ENCODE measurements at places on chromosomes 6 and 20.
A peak's percentile ranks its signal among the peaks of the same experiment; 100 is the strongest.

DNA sequence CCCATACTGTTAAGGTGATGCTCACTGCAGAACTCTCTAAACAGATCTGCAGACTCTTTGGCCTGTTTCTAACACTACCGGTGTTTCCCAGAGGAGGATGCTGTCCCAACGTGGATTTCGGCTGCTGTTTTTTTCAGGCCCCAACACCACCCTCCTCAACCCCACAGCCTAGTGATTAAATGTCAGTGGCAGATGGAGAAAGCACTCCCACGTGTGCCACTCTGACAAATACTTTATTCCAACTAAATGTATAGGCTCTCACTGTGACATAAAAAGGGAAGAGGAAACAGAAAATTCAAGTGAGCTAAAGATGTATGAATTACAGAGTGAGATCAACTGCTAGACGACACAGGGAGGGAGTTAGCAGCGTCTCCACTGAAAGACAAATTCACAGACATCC is 3.6 kb downstream of the TBC1D20 start:
- DNase-seq: no peak

GRCh38 chr6:66128243-66128642 is 421.2 kb upstream of the EYS start:
- no peak for DNase-seq

GRCh38 chr6:38262609-38263008 is 377.1 kb downstream of the BTBD9 start:
- DNase-seq: no peak

DNA sequence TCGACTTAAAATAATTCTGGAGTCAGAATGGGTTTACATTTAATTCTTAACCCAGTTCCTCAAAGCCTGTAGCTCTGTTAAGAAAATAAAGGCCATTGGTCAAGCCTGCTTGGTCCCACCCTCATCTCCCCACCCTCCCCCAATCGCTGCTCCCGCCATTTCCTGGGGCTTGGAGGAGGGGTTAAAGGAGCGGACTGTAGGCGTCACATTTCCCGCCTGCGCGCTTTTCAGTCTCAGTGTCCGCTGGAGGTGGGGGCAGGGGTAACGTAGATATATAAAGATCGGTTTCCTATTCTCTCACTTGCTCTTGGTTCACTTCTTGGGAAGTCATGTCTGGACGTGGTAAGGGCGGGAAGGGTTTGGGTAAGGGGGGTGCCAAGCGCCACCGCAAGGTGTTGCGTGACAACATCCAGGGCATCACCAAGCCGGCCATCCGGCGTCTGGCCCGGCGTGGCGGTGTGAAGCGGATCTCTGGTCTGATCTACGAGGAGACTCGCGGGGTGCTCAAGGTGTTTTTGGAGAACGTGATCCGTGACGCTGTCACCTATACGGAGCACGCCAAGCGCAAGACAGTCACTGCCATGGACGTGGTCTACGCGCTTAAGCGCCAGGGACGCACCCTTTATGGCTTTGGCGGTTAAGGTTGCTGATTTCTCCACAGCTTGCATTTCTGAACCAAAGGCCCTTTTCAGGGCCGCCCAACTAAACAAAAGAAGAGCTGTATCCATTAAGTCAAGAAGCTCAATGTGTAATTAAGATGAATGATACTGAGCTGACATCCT is 58.9 kb downstream of the TRIM38 start:
- DNase-seq: peak; percentile 95

DNA sequence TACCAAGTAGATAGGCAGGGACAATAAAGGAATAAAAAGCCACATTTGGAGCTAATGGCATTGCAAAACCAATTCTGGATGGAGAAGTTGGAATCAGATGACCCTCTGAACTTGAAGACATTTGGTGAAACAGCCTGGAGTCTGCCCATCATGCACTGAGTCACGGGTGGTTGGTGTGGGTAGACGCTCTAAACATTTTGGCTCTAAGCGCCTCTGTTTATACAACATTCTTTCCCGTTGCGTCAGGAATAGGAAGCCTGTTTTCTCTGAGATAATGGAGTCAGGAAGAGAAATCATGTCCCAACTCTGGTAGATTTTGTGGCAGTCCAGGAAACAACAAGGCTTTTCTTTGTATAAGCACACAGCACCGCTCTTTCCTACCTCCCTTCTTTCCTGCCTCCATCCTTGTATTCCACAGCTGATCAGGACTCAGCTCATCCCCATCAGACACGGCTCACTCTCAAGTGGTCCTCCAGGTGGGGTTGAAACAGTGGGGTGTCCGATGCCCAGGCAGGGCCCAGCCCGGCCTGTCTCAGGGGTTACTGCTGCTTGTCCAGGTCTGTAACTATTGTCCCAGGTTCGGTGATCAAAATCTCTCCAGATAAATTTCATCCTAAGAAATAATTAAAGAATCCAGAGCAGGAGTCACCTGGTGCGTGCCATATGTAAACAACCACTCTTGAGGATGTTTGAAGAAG is 12.1 kb upstream of the RAMACL start:
- no peak for DNase-seq

GRCh38 chr6:31814677-31815024 is 432 bp downstream of the HSPA1L start:
- DNase-seq: peak; percentile 99

DNA sequence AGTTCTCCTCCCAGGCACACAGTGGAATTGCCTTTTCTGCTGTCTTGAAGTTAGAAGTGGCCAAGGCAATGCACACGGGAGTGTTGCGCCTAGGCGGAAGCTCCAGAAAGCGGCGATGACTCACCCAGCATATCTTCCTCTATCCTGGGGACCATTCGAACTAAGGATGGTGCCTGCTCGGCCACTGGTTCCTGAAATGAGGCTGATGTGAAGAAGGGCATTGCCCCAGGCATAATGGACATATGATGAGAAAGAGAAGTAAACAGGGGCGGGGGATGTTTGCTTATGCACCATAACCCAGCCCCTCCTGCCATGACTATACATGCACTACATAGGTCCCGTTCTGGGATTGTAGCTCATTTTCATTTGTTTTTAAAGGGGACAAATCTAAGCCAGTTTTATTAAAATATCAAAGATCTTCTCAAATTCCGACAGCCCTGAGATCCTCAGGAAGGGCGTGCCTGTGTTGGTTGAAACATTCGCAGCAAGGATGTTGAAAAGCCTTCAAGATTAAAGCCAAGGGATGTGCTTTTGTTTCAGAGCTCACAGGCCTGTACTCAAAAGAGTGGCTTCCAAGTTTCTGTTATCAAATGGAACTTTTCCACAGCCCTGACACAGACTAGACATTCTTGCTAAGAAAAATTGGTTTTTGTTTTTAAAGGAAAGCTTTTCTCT is 218.5 kb downstream of the LY86 start:
- DNase-seq: no peak

- DNase-seq: no peak
Measured at GRCh38 chr6:98782772-98783171, 51.6 kb upstream of the POU3F2 start.

- DNase-seq: no peak
Measured at GRCh38 chr6:160106010-160106409, 15.6 kb upstream of the SLC22A1 start.

GRCh38 chr6:156487877-156488276 is 289.3 kb upstream of the ARID1B start:
- DNase-seq: no peak

- no peak for DNase-seq
Measured at GRCh38 chr6:36064770-36065396, 37.3 kb downstream of the MAPK14 start.

DNA sequence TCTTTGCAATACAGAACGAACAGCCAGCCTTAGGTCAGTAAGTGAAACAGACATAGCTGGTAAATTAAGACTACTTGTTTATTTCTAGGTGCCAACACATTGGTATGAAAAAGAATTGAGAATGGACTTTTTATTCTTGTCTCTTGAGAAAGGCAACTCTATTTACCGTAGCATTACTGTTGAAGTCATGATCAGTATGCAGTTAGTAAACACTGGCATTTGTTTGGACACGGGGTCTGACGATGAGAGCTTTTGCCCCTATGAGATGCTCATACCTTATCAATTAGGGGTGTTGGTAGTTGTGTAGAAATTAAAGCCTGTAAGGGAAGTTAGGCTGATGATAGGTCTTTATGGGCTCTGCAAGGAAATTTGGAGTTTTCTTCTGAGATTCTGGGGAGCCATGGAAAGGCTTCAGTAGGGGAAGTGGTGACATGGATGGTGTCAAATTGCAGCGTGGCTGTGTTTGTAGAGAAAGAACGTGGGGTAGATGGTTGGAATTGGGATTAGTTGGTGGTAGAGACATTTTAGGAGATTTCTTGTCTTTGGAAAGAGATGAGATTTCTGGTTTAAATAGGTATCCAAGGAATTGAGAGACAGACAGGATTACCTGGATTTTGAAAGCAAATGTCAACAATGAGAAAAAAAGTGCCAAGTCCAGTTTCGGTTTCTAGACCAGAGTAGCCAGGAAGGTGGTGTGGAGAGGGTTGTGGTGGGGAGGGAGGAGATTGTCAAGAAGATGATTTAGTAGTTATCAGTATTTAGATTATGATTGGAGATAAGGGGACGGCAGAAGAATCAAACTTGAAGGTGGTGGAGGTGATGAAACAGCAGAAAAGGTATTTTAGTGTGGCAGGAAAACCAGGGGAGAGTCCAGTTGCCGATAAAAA is 116.6 kb downstream of the JARID2 start:
- DNase-seq: no peak

- DNase-seq: no peak
Measured at GRCh38 chr6:45929421-45930361, 86.0 kb downstream of the CLIC5 start.

- DNase-seq: peak; percentile 68
Measured at GRCh38 chr6:43172104-43173007, 1.3 kb downstream of the SRF start.

- no peak for DNase-seq
Measured at GRCh38 chr20:47237715-47238114, 118.8 kb downstream of the ZMYND8 start.

DNA sequence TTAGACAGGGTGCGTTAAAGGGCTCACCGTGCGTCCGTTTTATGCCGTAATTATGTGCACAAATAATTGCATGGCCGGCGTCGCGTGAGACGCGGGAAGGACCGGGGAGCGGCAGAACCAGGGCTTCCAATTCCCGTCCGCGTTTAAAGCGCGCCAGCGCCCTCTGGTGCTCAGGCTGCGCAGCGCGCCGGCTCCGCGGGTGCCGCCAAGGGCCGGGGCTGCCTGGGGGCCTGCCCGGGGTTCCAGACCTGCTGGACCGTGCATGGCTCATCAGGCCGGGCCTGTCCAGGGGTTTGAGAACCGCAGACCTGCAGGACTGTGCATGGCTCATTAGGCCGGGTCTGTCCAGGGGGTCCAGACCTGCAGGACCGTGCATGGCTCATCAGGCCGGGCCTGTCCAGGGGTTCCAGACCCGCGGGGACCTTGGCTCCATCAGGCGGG is 369.0 kb downstream of the THBS2 start:
- peak; percentile 61 for DNase-seq

DNA sequence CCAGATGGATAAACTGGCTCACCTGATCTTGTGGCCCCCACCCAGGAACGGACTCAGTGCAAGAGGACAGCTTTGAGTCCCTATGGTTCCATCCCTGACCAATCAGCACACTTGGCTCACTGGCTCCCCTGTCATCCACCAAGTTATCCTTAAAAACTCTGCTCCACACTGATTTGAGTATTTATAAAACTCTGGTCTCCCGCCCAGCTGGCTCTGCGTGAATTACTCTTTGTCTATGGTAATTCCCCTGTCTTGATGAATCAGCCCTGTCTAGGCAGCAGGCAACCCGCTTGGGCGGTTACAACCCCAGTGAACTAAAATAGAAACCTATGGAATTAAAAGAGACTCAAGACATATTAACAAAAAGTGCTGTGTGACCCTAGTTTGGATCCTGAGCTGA is 38.1 kb upstream of the CD83 start:
- DNase-seq: no peak

DNA sequence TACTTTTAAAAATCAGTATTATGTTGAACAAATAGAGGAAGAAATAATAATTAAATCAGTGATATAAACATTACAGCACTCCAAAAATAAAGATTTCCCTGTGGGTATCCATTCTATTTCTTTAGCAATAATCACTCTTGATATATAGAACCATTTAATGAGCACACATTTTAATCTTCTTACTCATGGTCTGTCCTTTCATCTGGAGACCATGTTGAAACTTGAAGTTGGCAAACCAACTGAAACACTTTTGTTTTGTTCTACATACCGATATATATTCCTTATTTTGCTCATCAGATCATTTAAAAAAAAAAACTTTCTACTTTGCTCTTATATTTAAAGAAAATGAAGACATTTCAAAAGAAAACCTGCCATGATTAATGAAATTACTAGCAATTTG is 13.4 kb downstream of the C6orf58 start:
- DNase-seq: no peak

DNA sequence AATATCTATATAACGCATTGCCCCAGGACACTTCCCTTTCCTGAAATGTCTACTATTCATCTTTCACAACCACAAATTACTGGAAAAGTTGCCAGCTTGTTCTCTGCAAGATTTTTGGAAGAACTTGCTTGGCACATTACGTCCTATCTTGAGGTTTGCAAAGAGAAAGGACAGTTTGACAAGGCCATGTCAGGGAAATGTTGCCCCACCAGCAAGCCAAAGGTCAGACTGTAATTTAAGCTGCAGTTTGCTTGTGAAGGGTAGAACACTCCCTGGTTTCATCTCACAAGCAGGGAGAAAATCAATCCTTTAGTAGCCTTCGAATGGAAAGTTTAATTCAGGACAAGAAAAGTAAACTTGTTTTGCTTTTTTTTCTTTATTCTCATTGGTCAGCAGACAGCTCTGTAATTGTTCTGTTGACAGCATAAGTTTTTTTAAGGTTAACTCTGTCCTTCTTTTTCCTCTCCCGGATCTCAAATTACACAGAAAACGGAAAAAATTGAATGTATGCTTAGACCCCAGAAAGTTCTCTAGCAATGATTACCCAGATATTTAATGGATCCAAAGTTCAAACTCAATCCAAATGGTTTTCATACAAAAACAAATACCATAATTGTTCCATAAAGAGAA is 541.8 kb upstream of the NRSN1 start:
- DNase-seq: no peak

- DNase-seq: no peak
Measured at GRCh38 chr20:353166-353565, 6.3 kb downstream of the NRSN2 start.

- DNase-seq: no peak
Measured at GRCh38 chr6:140366991-140367390, 992.5 kb upstream of the CITED2 start.

DNA sequence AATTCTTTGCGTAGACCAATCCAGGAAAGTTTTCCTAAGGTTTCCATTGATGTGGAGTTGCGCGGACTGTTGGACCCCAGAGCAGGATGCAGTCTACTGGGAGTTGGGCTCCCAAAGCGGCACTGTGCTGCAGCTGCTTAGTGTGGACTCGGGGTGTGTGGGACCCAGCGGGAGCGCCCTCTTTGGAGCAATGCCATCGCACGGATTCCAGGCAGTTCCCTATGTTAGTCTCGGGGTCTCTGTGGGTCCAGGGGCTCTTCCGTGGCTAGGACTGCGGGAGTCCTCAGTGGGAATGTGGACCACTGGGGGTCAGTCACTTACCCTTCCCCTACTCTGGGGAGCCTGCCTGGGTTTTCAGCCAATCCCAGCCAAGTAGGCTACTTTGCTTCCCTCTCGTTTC is 151.7 kb upstream of the OLIG3 start:
- no peak for DNase-seq

GRCh38 chr20:46195264-46196036 is 77.3 kb downstream of the CD40 start:
- DNase-seq: peak; percentile 50

- DNase-seq: no peak
Measured at GRCh38 chr6:68597642-68598041, 37.4 kb upstream of the ADGRB3 start.

- DNase-seq: peak; percentile 27
Measured at GRCh38 chr6:32664827-32665362, 1.6 kb downstream of the HLA-DQB1 start.
